ENCODE measurements at places on chromosomes 6 and 20.

GRCh38 chr6:12661432-12662089 is 55.0 kb upstream of the PHACTR1 start:
- DNase-seq, result no peak

GRCh38 chr20:49161428-49162152 is 26.5 kb downstream of the STAU1 start:
- no peak for DNase-seq

- no peak for DNase-seq
These were observed 368.2 kb downstream of the SYNE1 start for GRCh38 chr6:152268846-152269442.

- no peak for DNase-seq
These were observed 79.0 kb upstream of the B3GAT2 start for GRCh38 chr6:71035871-71036270.

DNA sequence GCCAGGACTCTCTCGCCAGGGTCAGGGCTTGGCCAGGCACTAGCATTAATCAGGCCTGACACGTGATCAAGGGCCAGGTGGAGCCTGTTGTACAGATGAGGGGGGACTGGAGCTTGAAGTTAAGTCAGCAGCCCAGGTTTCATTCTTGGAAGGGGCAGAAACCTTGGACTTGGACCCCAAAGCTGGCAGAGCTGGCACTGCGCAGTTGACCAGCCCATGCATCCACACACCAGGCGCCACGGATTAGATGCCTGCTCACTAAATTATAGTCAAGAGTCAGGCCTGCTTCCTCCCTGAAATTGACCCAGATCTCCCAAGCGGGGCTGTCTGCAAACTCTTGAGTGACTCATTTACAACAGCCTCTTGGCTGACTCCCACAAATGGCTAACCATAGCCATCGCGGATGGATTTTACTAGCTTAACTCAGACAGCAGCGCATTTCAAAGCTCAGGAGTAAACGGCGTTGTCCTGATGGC is 4.1 kb upstream of the TAF4 start:
- DNase-seq, result no peak

DNA sequence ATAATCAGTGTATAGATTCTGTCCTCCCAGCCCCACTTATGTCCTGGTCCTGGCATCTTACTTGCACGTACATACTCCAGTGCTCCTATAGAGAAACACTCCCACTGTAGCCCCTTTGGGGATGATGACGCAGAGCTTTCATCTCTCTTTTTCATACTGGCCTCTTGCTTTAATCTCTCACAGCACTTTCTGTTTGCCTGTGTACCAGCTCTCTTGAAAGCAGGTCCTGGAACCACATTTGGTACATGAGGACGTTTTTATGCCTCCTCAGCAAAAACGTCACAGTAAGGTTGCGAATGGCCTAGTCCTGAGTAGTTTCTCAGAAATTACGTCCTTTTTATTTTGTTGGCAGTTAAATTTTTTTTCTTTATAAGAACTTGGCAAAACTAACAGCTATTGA is 10.8 kb downstream of the L3MBTL3 start:
- DNase-seq, result no peak

- no peak for DNase-seq
These were observed 82.3 kb upstream of the RNF217 start for GRCh38 chr6:124879992-124880355.

GRCh38 chr6:24480705-24481104 is 8.7 kb downstream of the GPLD1 start:
- no peak for DNase-seq

DNA sequence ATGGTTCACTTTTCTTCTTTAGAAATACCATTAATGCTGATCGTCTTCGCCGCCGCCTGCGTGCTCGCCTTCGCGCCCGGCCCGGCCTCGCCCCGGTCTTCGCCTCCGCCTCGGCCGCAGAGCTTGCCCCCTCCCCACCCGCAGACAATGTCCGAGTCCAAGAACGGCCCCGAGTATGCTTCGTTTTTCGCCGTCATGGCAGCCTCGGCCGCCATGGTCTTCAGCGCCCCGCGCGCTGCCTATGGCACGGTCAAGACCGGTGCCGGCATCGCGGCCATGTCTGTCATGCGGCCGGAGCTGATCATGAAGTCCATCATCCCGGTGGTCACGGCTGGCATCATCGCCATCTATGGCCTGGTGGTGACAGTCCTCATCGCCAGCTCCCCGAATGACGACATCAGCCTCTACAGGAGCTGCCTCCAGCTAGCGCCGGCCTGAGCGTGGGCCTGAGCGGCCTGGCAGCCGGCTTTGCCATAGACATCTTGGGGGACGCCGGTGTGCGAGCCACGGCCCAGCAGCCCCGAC is 4.8 kb upstream of the PRPH2 start:
- no peak for DNase-seq

GRCh38 chr6:80544555-80544954 is 438.1 kb downstream of the BCKDHB start:
- no peak for DNase-seq

GRCh38 chr20:4086771-4087687 is 71.7 kb upstream of the RNF24 start:
- no peak for DNase-seq

DNA sequence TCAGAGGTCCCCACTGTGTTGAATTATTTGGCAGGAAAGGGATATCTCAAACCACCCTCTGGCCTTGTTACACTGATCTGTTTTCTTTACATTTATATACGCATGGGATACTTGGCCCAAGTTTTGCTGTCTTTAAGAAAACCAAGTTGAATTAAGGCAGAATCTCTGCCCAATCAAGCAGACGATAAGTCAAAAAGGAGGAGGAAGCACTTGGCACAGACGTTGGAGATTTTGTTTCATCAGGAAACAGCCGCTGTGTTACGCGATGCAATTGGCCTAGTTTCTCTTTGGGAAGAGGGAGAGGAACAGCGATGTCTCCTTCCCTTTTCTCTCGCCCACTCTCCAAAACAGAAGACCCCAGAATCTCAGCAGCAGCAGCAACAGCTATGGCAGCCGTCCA is 20.2 kb upstream of the NAA20 start:
- DNase-seq, result no peak

GRCh38 chr6:3631186-3631585 is 120.3 kb downstream of the PXDC1 start:
- no peak for DNase-seq

DNA sequence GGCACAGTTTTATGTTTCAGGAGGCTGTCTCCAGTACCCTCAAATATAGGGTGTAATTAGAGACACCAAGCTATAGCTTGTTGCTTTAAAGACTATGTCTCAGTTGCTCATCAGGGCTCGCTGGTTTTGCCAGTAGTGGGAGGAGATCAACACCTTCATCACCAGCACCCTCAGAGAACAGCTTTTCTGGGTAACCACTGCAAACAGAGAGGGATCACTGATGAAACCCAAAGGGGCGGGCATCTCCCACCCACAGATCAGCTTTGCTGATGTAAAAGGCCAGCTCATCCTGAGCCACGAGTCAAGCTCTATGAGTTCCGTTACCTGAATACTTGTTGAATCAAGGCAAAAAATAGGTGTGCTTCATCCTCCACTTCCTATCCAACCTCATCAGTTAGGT is 187.7 kb downstream of the AIG1 start:
- DNase-seq, result no peak

- DNase-seq, result peak; percentile 38
These were observed 968 bp upstream of the ZMYND8 start for GRCh38 chr20:47357296-47358038.

- DNase-seq, result no peak
These were observed 21.6 kb upstream of the ENTPD6 start for GRCh38 chr20:25173886-25174308.

- no peak for DNase-seq
These were observed 357.9 kb downstream of the FARS2 start for GRCh38 chr6:5619249-5619648.

GRCh38 chr6:33839399-33840047 is 35.7 kb upstream of the MLN start:
- no peak for DNase-seq

DNA sequence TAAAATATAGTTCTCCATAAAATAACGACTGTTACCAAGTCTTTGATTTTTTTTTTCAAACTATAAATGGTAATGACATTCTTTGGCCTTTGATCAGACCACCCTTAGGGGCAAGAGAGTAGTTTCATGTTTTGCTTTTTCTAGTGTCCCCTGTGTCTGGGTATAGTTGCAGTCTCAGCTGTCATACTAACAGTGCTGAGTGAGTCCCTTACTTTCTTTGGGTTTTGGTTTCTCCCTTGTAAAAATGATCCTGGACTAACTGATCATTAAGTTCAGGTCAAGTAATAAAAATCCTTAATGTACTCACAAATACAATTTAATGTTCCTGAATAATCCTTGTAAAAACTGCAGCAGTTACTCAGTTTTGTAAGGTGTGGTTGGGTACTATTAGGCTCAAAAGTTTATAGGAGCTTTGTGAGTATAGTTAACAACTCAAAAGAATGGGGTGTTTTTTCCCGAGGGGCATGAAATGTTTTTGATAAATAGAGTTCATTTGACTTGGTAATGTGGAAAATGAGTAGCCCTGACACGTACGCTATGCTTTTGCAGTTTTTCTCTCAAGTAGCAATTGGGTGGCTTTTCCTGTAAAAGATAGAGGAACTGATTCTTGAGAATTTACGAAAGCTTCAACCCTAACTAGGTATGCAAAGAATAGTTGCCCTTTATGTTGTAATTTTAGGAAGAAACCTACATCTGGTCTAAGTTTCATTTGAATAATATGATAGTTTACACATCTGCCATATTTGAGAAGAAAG is 6.2 kb downstream of the PTPN1 start:
- no peak for DNase-seq

- no peak for DNase-seq
These were observed 42.2 kb downstream of the BCL2L1 start for GRCh38 chr20:31680286-31681127.

DNA sequence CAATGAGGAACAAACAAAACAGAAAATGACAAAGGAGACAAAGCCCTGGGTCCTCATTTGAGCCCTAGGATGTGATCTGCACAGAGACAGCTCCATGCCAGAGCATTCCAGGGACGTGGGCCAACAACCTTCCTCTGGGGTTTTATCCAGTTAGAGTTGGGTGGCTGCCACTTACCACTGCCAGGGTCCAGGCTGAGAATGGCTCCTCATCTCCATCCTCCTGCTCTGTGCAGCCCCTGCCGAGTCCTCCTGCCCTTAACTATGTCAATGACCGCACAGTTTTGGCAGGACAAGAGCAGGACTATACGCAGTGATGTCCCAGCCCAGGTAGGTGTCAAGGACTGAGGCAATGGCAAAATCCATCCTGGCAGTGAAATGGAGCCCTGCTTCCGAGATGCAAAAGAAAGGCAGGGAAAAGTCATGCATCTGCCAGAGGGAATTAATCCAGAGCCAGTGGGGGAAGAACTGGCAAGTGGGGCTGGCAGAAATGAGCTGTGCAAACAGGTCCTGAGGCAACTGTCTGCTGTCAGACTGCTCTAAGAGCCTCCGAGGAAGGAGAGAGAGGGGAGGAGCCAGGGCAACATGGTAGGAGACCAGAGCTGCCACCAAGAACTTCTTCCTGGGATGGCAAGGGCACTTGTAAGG is 449.4 kb downstream of the PTPRT start:
- DNase-seq, result no peak

GRCh38 chr20:50654904-50655303 is 36.4 kb downstream of the RIPOR3 start:
- DNase-seq, result no peak

DNA sequence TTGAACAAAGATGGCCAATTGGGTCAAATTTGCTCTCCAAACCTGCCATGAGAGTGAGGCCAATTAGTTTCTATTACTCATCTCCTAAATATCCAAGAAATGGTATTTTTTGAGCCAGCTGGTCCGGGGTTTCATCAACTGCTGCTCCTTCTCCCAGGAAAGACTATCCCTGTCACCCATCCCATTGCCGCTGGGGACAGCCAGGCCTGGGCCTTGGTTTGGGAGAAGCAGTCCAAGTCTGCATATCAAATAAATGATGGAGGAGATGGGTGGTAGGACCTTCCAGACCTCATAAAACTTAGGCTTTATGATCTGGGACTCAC is 46.7 kb upstream of the TTPAL start:
- DNase-seq, result no peak

GRCh38 chr20:12276011-12276673 is 358.4 kb downstream of the BTBD3 start:
- DNase-seq, result no peak

DNA sequence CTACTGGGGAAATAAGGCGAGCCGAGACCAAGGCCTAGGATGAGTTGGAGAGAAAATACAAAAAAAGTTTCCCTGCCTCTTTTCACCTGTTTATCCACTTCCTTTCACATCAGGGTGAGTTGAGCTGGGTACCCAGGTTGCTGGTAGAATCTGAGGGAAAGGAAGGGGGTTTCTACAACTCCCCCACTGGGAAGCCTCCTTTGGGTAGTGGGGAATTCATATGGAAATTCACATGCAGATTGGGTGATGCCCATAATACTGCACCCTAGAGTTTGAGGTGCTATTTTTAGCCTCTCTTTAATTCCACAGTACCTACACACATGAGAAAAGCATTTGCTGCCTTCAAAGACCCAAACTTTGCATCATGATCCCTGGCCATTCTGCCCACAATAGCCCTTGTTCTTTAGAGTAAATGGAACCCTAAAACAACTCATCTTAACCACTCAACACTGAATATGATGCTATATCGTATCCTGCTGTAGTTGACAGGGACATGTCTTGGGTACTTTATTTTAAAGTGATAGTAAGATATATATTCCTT is 2.7 kb downstream of the OSTM1 start:
- no peak for DNase-seq

GRCh38 chr20:101975-102374 is 14.5 kb downstream of the DEFB125 start:
- no peak for DNase-seq

GRCh38 chr20:53643031-53643832 is 49.6 kb upstream of the ZNF217 start:
- DNase-seq, result peak; percentile 35

DNA sequence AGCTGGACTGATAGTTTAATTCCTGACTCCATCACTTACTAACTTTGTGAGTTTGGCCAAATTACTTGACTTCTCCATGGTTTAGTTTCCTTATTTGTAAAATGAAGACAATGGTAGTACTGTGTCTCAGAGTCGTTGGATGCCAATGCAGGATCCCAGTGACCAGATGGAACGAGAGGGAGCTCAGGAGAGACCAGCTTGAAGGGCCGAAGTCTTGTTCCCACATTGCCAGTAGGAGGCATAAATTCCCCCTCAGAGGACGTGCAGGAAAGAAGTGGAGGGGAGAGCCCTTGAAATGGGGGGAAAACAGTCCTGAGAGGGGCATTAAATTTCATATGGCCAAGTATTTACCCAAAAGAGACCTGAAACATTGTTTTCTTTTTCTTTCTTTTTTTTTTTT is 2.1 kb upstream of the MUC22 start:
- no peak for DNase-seq

DNA sequence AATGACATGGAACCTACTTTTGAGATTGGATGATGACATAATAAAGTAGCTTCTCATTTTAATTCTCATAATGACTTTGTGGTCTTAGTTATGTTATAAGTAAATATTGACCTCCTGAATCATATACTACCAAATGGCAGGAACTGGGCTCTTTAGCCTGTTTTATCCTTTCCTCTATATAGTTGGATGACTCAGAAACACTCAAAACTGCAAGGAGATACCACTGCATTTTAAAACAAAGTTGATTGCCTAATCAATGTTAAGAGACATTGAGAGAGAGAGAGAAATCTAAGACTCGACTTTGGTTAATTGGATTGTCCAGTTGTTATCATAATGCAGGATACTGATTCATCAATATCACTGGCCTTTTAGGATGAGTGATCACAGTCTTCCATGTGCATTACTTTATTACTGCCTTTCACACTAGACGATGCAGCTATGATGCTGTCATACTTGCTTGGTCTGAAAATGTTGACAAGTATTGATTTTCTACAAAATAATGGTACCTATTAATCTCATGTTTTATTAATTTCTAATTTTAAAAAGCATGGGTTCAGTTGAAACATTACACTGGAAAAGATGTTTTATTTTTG is 320.0 kb downstream of the NKAIN2 start:
- no peak for DNase-seq

- no peak for DNase-seq
These were observed 971 bp downstream of the RBCK1 start for GRCh38 chr20:408843-409696.

Measured in activated CD4-positive, CD25-positive, alpha-beta regulatory T cell treated with anti-CD3 and anti-CD28 coated beads, Interleukin-2, amount 50 U/mL, for 16 hours (primary cell).